Hematopoietic multipotent progenitor cell treated with erythropoietin and hydrocortisone succinate and interleukin-3 and kit ligand, for 15 days (in vitro differentiated cells): ENCODE measurements at places on chromosomes 1 and 21.

- peak; percentile 37 for DNase-seq
Measured at GRCh38 chr1:201346337-201346939, 31.0 kb downstream of the TNNT2 start.

- no peak for DNase-seq
Measured at GRCh38 chr1:82899017-82899416, 1098.3 kb downstream of the ADGRL2 start.

DNA sequence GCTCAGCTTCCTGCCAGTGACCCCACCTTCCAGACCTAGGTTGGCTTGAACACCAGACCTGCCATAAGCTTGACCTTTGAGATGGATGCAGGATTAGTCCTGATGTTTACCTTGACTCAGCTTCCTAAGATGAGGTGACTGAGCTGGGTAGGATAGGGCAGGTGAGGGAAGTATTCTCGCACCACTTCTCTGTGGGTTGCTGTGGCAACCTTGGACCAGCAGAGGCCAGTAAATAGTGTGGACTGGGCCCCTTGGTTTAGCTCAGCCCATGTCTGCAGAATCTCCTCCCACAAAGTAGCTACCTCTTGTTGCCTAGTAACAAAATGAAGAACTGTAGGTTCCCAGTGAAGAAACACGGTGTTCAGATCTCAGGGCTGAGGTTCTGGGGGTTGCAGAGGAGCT lies 8.4 kb downstream of the RPS6KA1 start:
- DNase-seq: peak; percentile 58

DNA sequence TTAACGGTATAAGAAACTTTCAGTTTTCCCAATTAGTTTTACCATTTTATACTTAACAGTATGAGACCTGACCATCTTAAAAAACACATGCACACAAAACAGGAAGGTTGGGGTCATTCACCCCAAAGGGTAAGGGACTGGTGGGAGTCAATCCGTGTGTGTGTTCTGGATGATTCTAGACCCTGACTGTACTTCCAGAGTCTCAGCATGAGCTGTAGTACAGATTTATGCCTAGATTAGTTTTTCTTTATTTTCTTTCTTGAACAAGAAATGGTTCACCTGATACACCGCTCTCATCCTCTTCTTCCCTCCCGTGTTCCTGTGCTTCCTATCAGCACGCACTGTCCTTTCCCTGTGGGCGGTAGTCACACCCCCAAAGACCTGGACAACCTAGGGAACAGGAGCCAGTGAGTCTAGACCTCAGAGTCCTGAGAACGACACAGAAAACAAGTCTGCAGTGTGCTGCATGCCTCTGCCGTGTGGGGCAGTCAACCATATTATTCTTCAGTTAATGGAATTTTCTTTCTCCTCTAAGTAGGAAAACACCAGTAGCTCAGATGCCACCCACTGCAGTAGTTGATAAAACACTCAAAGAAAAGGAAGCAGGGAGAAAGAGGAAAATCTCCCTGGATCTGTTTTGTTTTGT lies 38.9 kb upstream of the MRPS6 start:
- no peak for DNase-seq

DNA sequence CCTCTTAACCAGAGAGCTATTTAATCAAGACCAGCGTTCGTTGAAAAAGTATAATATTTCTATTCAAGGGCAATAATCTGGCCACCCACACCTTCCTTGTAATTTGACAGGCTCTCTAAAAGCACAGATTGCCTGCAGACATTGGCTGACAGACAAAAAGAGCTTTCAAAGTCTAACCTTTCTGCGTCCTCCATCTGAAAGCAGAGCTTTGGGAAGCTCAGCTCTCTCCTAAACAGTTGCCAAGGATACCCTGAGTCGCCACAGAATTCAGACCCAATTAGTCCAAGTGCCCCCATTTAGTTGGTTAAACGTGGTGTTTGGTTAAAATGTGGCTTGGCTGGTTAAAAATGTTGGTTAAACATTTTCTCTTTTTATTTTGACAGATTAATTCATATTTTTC lies 33.7 kb upstream of the PLA2G2C start:
- DNase-seq: no peak

DNA sequence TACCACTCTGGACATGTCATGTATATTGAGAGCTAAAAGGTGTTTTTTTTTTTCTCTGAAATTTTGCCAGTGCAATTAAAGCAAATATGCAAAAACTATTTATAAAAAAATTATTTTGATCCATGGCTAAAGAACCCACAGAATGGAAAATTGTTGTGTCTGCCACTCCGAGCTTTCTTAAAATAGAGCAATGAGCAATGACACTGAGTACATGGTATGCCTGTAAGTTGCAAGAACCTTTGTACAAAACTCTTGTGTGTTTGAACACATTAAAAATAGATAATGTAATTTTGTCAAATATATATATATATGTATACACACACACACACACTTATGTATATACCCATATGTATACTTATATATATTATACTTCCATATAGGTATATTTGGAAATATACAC lies 1530.9 kb upstream of the B3GALT2 start:
- no peak for DNase-seq

DNA sequence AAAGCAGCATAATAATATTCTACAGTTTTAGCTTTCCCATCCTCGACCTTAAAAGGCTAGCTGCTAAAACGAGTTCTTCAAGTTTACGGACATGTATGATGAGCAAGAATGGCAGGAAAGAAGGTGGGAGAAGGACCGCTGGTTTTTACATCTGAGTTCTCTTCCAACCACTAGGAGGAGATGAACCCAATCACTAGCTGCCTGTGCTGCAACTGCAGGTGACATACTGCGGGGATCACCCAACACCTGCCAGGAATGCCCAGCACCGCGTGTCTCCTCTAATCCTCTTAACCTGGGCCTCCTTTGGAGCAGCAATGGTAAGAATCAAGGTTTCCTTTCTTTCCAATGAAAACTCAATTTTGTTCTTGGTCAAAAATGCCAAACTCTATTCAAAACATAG lies 23.5 kb downstream of the TOR3A start:
- DNase-seq: no peak

DNA sequence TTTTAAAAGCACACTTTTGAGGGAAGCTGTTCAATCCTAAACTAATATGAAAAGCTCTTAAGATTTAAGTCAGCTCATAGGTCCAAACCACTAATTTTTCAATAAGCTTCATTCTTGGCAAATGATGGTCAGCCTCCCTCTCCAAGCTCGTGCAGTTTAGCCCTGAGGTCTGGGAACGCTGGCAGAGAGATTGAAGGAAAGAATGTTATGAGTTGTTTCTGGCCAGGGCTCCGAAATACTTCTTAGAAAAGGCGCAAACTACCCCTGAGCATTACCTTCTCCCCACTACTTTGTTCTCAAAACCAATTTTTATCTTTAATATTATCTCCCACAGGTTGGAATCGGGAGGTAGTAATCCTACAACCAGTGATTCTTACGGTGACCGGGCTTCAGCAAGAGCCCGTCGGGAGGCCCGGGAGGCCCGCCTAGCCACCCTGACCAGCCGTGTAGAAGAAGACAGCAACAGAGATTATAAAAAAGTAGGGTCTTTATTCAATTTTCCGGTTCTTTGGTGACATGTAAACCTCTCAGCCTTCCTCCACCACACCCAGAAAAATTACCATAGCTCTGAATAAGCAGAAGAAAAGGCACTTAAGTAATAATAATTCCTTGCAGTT lies 147.7 kb downstream of the SYT2 start:
- DNase-seq: no peak

DNA sequence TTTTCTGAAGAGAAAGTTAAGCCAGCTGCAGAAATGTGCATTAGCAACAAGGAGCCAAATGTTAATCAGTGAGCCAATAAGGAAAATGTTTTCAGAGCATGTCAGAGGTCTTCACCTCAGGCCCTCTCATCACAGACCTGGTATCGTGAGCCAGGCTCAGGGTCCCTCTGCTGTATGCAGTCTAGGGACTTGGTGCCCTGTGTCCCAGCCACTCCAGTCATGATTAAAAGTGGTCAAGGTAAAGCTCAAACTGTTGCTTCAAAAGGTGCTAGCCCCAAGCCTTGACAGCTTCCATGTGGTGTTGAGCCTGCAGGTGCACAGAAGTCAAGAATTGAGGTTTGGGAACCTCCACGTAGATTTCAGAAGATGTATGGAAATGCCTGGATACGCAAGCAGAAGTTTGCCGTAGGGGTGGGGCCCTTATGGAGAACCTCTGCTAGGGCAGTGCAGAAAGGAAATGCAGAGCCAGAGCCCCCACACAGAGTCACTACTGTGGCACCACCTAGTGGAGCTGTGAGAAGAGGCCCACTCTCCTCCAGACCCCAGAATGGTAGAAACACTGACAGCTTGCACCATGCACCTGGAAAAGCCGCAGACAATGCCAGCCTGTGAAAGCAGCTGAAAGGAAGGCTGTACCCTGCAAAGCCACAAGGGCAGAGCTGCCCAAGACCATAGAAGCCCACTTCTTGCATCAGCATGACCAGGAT lies 1128.7 kb downstream of the AMY1C start:
- no peak for DNase-seq

DNA sequence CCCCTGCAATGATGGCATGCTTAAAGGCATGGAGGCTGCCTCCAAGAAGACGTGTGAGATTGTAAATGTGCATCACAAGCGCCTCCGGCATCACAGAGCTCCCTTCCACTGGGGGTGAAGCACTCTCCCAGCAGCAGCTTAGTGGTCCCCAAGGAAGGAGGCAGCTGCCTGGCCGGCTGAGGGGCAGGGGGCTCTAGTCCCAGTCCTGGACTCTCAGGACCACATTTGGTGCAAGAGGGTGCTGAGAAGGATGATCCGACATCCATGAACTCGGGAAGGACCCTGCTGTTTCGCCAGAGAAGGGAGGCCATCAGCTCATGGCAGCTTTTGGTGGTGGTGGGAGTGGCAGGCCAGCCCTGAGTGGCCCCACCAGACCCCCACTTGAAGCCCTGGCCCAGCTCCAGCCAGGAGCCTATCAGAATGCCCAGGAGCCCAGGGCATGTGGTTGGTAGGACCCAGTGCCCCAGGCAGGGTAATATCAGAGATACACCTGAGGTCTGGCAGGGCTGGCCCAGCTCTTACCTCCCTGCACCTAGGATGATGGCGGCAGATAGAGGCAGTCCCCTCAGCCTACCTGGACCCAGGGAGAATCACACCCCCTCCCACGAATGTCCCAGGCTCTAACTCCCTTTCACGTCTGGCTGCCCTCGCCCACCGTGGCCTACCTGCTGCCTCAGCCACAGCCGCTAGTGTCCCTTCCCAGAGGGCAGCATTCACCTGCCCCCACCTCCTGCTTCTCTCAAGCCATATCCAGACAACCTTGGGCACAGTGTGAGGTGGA lies 2.4 kb upstream of the WNT9A start:
- DNase-seq: no peak

GRCh38 chr1:65265651-65266351 lies 43.5 kb upstream of the DNAJC6 start:
- peak; percentile 68 for DNase-seq

DNA sequence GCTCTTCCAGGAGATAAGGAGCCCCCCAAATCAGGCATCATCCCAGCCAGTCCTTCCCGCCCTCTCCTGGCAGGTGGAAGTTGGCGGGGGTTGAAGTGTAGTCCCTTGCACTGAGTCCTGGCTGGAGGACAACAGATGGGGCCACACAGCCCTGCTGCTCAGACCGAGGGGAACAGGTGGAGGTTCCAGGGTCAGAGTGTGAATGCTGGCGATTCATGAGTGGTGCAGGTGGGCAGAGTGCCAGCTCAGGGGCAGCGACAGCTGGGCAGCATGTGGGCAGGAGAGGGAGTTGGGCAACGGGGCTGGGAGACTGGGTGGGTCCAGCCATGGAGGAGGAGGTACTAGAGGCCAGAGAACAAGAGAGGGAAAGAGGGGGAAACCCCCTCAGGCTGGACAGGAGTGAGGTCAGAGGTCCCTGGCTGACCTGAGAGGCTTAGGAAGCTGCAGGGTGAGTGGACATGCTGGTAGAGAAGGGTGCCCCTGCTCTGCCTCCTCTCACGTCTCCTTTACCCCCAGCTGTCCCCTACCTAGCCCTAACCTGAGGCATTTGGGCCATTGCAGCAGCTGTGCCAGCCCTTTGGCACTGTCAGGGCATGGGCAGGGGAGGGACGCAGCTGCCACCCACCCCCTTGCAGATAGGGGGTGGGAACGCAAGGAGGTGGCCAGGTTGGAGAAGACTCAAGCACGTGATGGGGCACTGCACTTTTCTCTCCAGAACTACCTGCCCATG lies 11.3 kb upstream of the ADORA1 start:
- no peak for DNase-seq

- no peak for DNase-seq
Measured at GRCh38 chr1:23660671-23661070, 30.9 kb upstream of the RPL11 start.

- DNase-seq: no peak
Measured at GRCh38 chr1:116471241-116471640, 98.2 kb downstream of the ATP1A1 start.

GRCh38 chr1:181101581-181102226 lies 13.2 kb downstream of the IER5 start:
- no peak for DNase-seq

DNA sequence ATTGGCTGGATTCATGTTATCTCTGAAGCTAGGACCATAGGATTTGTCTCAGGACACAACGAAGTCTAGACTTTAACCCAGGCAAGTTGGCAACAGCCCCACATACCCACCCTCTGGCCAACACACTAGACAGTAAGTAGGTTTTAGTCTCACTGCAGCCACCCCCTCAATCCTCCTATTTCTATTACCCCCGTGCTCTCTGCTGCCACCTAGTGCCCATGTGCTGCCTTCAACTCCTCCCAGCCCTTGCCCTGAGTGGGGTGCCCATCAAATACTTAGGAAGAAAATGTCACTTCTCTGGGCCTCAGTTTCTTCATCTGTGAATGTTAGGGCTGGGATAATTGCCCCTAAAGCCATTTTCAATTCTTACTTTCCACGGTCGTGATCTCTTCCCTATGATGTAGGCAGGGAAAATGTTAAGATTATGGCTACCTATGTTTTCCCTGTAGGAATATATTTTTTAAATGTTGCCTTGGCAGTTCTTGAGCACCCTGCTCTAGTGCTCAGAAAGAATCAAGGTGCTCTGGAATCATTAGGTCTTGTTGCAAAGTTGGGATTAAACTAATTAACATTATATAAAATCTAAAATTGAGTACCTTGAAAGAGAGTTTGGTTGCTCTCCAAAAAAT lies 213.0 kb downstream of the LMX1A start:
- peak; percentile 58 for DNase-seq

DNA sequence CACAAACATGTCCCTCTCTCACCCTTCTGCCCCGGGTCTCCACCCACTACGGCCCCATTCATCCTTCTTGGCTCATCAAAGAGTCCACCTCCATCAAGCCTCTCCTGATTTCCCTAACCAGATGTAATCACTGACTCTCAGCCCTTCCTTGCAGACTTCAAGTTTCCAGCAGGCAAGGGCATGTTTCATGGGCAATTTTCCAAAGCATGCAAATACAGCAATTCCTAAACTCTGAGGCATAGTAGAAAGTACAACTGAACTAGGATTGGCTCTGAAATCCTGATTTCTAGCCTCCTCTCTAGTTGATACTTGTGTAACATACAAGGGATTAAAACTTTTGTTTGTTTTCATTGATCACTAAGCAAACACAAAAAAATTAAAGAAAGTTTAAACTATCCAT lies 109.1 kb upstream of the GADD45A start:
- no peak for DNase-seq
